ENCODE measurements at places on chromosomes 4 and X.
A peak's percentile ranks its signal among the peaks of the same experiment; 100 is the strongest.

DNA sequence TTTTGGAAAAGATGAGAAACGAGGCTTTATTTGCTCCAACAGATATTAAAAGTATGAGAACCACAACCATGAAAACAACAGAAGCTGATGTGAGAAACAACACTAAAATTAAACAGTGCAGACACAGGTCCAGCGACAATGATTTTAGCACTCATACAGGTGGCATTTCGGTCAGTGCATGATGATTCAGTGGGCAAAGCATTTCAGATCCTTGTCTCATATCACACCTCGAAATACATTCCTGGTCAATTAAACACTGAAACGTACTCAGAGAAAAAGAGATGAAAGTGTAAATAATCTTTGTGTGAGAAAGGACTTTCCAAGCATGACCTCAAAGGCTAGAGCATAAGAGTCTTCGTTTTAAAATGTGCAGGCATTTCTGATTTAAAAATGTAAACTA, 85.2 kb downstream of the ACOX3 start:
- DNase-seq = no peak

DNA sequence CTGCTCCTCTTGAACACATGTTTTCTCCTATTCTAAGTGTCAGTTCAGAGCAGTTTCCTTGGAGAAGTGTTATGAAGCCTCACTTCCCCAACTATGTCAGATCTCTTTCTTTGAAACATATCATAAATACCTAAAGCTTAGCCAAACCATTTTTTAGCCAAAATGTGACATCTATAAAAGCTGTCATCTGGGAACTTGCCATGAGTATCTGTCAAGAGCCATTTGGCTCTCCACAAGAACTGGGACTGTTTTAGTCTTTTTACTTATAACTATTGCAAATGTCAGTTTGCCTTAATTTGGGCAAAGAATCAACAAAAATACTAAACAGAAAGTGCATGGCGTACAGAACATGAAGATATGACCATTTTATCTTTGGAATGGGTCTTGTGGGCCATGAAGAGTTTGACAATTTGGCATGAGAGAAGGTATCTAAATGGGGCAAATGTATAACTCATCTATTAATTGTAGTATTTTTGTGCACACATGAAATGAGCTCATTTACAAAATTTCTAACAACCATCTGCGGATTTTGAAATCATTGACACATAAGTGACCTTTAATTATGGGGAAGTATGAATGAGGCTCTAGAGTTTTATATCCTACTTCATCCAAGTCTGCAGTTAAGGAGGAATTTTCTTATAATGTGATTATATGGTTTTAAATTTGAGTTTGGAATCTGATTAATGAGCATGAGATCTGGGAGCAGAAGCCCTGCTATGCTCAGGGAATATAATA, 129.1 kb upstream of the PACRGL start:
- no peak for DNase-seq

- no peak for DNase-seq
These were observed 58.5 kb downstream of the NCAPG start for GRCh38 chr4:17869327-17869726.

- no peak for DNase-seq
These were observed 58.7 kb downstream of the ZFYVE28 start for GRCh38 chr4:2359591-2360395.

DNA sequence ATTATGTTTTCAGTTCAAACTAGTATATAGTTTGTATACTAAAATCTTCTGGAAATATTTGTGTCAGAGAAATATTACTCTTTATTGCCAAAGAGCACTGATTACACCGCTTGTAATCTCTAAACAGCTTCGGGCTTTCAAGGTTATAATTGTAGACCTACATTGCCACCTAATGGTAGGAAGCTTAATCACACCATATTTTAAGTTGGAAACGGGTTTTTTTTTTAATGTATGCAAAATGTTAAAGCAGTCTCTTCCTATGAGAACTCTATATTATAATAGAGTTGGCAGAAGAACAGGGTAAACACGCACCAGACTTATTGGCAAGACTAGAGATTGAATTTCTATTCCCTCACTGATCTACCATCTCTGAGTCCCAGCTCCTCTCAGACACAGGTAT, 19.5 kb upstream of the NFXL1 start:
- no peak for DNase-seq

GRCh38 chr4:3295837-3296624, 3.2 kb downstream of the RGS12 start:
- DNase-seq = no peak

DNA sequence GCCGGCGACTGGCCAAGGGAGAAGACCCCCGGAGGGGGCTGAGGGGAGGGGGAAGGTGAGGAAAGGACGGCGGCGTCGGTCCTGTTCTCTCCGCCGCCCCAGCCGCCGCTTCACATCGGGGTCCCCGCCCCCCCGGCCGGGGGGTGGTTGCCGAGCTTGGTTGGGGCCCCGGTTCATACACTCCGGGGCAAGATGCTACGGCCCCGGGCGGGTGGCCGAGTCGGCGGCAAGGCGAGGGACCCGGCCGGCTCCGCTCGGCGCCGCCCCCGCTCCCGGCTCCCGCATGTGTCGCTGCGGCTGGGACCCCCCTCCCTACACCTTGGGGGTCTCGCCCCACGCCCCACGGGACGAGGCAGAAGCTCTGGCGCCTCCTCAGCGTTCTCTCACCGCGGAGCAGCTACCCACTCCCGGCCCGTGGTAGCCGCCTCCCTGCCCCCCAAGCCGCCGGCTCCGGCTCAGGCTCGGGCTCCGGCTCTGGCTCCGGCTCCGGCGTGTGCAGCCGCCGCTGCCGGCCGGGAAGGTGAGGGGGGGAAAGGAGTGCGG, 461 bp downstream of the FBXW7 start:
- DNase-seq = peak; percentile 21

DNA sequence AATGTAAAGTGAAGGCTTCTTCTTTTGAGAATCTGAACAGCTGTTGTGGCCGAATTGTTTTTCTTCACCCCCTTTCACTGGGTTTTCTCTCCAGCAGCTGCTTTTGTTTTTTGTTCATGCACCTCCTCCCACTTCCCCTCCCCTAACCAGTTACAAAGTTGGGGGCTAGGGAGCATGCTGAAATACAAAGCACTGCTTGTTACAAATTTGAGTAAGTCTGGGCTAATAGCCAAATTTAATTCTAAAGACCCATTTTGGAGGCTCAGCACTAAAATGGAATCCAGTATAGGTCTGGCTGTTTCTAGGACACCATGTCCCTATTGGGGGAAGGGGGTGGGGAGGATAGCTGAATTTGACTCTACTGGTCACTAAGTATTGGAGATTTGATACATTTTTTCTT, 89.2 kb upstream of the GPM6B start:
- DNase-seq = no peak

DNA sequence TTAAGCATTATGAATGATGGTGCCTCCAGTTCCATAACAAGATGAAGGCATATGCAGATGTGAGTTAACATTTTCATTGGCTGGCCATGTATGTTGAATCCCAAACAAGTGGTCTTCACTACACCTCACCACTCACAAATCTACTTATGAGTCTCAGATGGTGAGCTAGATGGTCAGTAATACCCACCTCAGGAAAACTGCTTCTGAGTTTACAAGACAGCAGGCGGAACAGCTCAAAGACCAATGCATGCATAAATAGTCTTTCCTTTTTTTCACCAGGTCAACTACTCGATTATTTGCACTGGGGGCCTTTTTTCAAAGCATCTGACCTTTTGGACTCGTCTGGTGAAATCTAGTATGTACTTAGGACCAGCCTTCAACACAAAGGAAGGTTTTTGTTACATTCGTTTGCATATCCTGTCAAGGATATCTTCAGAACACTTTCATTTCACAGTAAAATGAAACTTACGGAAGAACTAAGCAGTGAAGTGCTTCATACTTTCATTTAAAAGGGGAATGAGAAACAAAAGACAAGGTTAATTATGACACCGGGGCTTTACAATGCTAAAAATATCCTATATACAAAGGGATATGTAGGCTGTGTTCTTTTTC, 23.1 kb upstream of the TLR7 start:
- no peak for DNase-seq

- peak; percentile 23 for DNase-seq
These were observed 22.9 kb upstream of the PUDP start for GRCh38 chrX:7170898-7171297.

GRCh38 chrX:126065901-126066660, 100.0 kb downstream of the DCAF12L2 start:
- DNase-seq = no peak

- DNase-seq = no peak
These were observed 229.0 kb upstream of the LCORL start for GRCh38 chr4:18250564-18250963.

- no peak for DNase-seq
These were observed 241.1 kb downstream of the ANTXR2 start for GRCh38 chr4:79831701-79832514.

DNA sequence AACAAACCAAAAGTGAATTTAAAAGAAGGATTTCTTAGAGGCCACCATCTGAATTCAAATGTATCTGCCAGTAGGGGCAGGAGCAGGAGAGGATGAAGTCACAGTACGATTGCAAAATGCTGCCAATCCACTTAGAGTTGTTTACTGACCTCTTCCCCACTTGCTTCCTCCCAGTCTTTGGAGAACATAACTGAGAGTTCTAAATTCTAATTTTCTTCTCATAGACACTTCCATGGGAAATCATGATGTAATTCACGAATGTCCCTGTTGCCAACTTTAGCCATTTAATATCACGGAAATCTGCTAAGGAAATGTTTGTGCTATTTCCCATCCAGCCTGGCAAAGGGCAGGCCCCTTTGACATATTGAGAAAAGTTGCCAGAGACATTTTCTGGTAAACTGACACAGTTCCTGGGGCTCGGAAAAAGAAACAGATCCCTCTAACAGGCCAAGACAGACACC, 33.6 kb upstream of the NOCT start:
- no peak for DNase-seq

DNA sequence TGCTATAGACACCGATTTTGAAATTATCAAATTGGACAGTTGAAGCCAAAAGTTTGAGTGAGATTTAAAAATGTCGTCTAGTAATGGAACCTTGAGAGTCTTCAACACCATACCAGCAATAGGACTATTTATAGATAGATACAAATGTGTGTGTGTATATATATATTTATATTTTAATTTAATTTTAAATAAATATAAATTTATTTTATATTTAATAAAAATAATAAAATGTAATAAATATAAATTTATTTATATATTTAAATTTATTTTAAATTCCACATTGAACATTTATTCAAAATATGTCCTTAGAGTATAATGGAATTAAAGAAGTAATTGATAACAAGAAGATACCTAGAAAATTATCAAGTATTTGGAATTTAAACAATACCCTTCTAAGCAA, 221.9 kb upstream of the CXXC4 start:
- no peak for DNase-seq

DNA sequence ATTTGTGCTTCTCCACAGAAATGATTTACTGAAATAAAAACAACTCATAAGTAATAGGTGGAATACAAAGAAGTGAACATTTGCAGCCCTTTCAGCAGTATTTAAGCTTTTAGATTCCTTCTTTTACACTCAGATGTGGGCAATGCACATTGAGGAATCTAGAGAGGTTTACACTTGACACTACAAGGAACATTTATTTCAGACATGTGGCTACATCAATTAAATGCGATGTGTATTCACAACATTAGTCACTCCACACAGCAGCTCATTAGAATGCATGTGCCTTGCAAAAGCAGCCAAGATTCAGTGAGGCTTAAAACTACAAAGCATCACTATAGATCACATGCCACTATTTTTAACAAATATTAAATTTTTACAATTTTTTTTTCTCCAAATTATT, 480.7 kb downstream of the INPP4B start:
- DNase-seq = no peak

DNA sequence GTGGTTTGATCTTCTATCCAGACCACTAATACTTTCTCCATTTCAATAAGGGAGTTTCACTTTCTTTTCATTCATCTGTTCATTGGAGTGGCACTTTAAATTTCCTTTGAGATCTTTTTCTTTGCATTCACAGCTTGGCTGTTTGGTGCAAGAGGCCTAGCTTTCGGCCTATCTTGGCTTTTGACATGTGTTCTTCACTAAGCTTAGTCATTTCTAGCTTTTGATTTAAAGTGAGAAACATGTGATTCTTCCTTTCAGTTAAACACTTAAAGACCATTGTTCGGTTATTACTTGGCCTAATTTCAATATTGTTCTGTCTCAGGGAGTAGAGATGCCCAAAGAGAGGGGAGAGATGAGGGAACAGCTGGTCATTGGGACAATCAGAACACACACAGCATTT, 24.3 kb downstream of the CXCL13 start:
- DNase-seq = no peak

GRCh38 chr4:106063009-106063408, 167.7 kb downstream of the NPNT start:
- DNase-seq = no peak

DNA sequence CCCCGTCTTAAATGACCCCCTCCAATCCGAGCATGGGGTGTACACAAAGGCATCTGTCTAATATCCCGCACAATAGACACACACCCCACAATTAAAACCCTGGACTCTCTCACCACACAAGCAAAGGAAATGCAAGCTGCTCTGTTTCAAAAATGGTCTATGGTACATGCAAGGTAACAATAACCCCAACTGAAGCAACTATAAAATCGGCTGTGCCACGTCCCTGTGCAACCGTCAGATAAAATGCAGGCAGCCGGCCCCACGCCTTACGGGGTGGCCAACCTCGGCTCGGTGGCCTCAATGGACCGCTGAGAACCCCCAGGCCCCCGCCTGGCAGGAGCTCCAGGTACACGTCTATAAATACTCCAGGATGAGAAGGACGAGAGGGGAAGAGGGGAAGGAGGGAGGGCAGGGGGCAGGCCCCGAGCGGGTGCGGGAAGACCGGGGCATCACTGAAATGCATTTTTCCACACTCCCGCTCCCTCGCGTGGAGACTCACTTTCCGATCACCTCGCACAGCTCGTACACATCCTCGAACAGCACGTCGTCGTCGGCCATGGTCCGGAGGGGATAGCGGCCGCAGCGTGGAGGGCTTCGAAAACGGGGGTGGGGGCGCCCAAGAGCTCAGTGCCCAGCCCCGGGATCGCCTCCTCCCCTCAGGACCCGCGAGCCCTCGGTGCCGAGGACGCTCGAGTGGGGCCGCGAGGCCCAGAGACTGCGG, 763 bp downstream of the CASK start:
- DNase-seq = no peak

DNA sequence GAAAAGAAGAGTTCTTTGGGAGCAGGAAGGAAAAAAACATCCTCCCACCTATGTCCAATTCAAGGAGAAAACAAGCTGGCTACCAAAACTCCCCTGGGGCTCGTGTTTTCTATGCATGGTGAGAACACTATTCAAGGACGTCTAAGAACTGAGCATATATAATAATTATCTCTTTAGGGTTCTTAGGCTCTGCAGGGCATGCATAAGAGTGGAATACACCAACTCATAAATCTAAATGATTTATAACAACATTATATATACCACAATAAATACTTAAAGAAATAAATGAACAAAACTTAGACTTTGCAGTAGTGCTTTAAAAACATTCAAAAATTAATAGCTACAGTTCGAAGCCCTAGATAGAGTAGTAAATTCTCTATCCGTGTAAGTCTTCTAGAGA, 19.5 kb upstream of the TMEM154 start:
- DNase-seq = no peak

DNA sequence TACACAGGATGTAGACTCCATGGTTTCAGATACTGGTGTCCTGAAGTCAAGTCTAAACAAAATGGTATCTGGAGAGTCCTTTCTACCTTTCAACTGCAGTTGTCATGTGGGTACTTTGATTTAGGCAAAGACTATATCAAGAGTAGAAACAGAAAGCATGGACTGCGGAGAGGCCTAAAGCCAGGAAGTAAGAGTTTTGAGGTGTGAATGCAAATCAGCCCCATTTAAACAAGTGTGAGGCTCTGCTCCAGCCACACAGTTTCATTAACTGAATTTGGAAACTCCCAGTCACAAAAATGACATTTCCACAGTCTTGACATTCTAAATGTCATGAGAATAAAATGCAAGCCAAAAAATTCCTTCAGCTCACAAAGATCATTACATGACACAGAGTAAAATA, 87.2 kb upstream of the MCF2 start:
- no peak for DNase-seq
